ENCODE measurements at places on chromosomes 5 and 9.

GRCh38 chr5:172868924-172869591 is 35.0 kb downstream of the ERGIC1 start:
- no peak for DNase-seq

- no peak for DNase-seq
These were observed 212.7 kb upstream of the PIK3R1 start for GRCh38 chr5:68002836-68003235.

DNA sequence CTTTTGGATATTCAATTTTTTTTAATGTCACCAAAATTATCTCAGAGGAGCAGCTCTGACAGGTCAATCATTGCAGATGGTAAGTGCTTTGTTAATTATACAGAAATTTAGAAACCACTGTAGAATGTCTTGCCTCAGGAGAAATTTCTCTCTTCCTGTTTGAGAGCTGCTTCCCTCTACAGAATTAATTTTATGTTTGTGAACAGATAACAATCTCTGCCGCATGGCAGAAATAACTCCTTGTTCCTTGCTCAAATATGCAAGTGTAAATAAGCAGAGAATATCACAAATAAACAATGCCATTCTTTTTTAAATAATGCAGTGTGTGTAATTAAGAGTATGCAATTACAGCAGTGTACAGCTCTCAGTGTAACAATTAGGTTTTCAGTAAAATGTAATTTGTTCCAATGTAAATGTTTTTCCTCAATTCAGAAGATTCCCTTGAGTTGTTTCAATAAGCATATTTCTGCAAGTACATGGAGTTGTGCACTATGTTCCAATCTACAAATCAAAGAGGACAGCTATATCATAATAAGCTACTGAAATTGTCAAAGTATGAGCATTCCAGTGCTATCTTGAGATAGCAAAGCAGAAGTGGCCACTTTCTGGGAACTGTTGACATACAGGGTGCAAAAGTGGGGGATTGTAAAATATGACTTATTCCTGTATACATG is 1012.8 kb downstream of the MAT2B start:
- no peak for DNase-seq

GRCh38 chr5:121251954-121252353 is 599.7 kb upstream of the FTMT start:
- no peak for DNase-seq

DNA sequence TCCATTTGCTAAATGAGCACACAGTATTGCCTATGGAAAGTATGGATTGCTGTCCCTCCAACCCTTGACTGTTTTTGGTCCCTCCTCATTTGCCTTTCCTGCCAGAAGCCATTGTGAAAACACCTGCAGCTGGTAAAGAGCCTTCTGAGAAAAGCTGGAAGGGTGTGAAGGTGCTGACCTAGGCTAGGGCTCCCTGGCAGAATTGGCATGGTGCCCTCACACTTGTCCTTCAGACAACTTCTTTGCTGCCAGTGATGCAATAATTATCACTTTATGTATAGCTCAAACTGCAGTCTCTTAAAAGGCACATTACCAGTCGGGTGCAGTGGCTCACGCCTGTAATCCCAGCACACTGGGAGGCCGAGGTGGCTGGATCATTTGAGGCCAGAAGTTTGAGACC is 4.2 kb downstream of the TXNDC15 start:
- no peak for DNase-seq

DNA sequence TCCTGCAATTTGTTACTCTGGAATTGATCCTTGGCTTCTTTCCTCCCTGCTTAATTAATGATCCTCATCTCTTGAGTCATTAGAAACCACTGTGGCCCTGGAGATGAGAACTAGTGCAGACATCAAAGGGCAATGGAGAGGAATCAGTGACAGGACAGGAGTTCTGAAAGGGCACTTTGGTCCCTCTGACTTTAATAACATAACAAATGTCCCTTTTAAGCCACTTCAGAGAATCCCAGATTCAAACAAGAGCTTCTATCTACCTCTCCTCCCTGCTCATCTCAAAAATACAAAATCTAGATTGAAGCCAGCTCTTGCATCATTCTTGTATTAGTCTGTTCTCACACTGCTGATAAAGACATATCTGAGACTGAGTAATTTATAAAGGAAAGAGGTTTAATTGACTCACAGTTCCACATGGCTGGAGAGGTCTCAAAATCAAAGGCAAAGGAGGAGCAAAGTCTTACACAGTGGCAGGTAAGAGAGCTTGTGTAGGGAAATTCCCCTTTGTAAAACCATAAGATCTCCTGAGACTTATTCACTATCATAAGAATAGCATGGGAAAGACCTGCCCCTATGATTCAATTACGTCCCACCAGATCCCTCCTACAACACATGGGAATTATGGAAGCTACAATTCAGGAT is 139.1 kb downstream of the PLPPR1 start:
- no peak for DNase-seq

GRCh38 chr5:9197881-9198260 is 348.0 kb downstream of the SEMA5A start:
- no peak for DNase-seq

GRCh38 chr9:37034305-37034937 is 353 bp upstream of the PAX5 start:
- DNase-seq, result no peak

GRCh38 chr9:97711223-97711626 is 14.1 kb upstream of the XPA start:
- DNase-seq, result no peak

- no peak for DNase-seq
These were observed 91.8 kb downstream of the OXCT1 start for GRCh38 chr5:41778410-41778809.

DNA sequence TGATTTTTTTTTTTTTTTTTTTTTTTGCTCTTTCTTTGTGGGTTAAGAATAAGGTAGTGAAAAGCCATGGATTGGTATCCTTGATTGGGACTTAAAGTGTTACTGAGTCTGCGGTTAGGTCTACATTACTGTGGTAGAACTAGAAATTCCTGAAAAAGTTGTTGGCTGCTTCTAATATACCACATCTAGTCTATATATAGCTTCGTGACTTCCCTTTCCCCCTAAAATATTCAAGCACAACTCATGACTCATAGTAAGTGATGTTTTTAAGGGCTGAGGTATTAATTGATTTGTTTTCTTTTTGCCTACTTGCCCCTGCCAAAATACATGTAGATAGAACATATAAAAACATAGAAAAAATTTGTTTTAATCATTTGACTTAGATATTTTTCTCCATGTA is 247.6 kb downstream of the TMEM232 start:
- DNase-seq, result no peak

DNA sequence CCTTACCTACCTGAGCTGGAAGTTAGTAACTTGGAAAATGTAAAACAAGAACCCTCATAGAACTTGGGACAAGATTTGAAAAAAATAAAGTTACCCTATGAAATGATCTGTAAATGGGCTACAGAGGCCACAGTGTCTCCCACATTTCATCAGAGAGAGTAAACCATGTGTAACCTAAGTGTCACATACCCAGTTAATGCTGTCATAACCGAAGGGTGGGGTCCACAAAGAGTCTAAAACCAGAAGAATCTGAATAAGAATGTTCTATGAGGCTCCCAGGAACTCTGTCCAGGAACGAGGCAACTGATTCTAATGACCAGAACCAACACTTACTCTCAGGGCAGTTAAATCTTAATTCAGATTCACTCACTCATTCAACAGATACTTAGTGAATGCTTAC is 1.0 kb upstream of the FAM13B start:
- no peak for DNase-seq

GRCh38 chr5:143691945-143692290 is 120.0 kb upstream of the HMHB1 start:
- DNase-seq, result no peak

- no peak for DNase-seq
These were observed 48.4 kb downstream of the PTBP3 start for GRCh38 chr9:112285056-112285455.

DNA sequence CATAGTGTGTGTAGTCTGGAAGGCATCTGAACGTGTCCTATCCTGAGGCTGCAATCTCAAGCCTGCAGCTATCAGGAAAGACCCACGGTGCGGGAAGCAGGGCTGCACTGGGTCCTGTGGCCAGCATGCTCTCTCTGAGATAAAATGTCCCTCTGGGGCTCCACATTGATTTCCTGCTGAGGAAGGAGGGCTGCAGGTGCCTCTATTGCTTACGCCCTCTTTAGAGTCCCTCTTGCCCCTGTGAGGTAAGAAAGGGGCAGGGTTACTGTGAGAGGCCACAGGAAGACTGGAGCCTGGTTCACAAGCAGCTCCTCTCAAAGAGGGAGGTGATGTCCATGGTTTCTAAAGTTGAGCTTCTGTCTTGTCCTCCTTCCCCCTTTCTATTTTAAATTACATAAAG is 299.9 kb upstream of the RFX3 start:
- no peak for DNase-seq

DNA sequence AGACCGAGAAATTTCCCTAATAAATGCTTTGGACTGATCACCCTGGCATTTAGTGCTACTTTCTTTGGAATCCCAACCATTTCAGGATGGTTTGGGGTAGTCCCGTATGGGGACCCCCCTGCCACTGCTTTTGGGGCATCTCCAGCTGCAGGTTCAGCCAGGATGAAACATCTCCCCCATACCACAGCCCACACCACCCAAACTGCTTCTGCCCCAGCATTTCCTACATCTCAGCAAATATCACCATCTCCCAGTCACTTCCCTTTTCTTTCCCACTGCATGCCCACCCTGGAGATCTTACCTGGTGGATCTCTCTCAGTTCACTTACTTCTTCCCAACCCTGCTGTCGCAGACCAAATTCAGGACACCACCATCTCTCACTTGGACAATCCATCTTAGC is 4.8 kb upstream of the P4HA2 start:
- DNase-seq, result no peak
